Gastroesophageal sphincter (tissue), 4 donors: ENCODE measurements at places on chromosomes 16 and 17.

DNA sequence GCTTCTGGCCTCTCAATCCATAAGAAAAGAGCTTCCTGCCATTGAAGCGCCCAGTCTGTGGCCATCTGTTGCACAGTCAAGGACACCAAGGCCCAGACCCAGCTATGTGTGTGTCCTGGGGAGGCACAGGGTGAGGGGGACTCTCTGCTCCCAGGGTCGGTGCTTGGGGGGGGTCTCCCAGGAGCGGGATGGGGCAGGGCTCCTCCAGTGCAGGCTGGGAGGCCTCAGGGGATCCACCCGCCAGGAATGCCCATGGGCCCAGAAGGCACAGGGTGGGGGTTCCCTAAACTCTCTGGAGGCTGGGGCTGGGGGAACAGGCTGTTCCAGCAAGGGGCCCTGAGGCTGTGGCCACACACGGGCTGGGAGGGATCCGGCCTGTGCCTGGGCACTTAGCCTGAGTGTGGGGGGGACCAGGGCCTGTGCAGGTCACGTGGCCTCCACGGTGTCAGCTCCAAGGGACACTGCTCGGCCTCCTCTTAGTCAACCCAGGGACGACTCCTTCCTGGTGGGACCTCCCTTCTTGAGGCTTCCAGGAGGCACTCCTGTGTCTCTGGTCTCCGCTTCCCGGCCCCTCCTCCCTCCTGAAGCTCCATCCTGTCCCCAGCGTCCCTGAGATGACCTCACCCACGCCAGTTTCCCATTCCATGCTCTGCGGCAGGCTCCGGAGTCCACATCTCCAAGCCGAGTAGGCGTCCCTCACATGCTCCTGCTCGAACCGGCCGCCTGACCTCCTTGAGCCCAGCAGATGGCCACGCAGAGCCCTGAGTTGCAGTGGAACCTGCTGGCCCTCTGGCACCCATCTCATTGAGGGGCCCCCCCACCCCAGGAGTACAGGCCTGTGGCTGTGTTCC lies 23.1 kb upstream of the BAHCC1 start:
- peak; percentile 68 for ATAC-seq

DNA sequence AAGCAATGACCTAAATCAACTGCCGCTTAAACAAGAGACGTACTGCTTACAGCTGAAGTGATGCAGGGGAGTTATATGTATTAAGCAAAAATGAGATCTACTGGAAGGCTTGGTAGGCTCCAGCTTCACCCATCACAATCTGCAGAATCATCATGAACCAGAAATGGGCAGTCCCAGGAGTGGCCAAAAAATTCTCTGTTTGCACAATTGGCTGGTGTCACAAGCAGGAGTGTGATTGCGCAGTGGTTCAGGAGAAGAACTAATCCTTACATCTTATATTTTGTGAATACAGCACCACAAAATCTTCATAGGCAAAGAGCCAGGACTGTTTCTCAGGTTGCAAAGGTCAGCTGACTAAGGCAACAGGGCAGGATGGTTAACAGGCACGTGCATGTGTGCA lies 75.9 kb downstream of the CES1 start:
- no peak for ATAC-seq

- no peak for ATAC-seq
Observed at GRCh38 chr17:81212365-81212764, 10.4 kb downstream of the CEP131 start.

GRCh38 chr17:47700471-47701449 lies 6.8 kb downstream of the TBKBP1 start:
- ATAC-seq, result no peak

- no peak for ATAC-seq
Observed at GRCh38 chr16:13041646-13042290, 140.4 kb downstream of the SHISA9 start.

DNA sequence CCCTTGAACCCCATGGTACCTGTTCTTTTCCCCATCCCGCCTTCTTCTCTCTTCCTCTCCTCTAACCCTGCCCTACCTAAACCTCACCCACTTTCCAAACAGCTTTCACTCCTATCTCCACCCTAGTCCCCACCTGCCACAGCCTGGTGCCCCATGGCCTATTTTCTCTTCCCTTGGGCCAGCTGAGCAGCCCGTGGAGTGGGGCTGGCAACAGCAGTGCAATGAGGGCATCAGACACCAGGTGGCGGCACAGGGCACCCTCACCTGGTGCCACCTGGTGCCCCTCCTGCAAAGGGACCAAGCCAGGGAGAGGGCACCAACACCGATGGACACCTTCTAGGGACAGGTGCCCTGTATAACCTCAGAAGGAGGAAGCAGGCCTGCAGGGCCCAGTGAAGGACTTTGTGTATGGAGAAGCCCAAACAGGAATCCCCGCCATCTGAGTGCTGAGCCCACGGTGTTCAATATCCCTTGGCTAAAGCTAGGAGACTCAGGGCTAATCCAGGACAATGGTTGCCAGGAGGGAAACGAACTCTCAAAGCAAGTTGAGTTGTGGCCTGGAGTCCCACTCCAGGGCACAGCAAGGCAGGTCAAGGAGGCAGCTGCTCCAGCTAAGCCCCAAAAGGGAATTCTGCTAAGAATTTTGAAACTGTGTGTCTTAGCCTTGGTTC lies 4.0 kb upstream of the ABCC3 start:
- ATAC-seq, result no peak

GRCh38 chr16:87471278-87472141 lies 21.3 kb downstream of the ZCCHC14 start:
- ATAC-seq, result no peak

- no peak for ATAC-seq
Observed at GRCh38 chr17:14323522-14323981, 22.7 kb downstream of the HS3ST3B1 start.

DNA sequence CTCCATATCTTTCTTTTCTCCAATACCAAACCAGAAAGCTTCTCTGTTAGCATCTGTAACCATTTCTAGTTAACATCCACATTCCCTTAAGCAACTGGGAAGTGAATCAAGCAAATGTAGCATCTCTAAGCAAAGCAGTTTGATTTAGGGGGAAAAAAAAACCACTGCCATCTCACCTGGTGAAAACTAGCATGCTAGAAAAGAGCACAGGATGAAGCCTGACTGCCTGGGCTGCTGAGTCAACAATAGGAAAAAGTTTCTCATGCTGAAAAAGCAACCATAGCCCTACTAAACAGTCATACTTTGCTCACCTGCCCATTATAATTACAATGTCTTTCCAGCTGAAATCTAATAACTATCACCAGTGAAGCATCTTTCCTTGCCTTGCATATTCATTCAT lies 139.3 kb downstream of the ANKFN1 start:
- ATAC-seq, result no peak

GRCh38 chr16:85905110-85906095 lies 6.4 kb downstream of the IRF8 start:
- no peak for ATAC-seq

GRCh38 chr16:56874800-56875199 lies 9.8 kb downstream of the SLC12A3 start:
- no peak for ATAC-seq

GRCh38 chr16:31183432-31184428 lies 3.8 kb downstream of the FUS start:
- no peak for ATAC-seq

DNA sequence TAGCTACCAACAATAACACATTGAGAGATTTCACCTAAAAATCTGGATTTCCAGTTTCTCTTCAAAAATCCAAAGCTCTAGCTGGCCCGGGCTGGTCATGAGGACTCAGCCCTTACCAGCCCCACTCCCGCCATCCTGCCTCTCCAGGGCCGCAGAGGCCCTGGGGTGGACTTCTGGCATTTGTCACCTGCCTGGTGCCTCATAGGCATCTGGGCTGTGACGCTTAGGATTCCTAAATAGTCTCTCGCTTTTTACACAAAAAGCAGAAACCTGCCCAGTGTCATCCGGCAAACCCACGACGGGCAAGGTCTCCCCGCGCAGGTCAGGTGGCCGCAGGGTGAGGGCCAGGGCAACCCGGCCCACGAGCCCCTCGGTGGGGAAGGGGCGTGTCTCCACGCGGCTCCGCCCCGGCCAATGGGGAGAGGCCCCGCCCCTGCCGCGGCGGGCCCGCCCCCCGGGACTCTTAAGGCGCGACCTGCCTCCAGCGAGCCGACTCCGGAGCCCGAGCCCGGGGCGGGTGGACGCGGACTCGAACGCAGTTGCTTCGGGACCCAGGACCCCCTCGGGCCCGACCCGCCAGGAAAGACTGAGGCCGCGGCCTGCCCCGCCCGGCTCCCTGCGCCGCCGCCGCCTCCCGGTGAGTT lies at the start of gene VASN:
TSS of gene VASN (plus strand) at position 492 of the 644 bp plus-strand sequence. CDS start 9,030 bp downstream, outside the sequence.
- peak; percentile 76 for ATAC-seq

DNA sequence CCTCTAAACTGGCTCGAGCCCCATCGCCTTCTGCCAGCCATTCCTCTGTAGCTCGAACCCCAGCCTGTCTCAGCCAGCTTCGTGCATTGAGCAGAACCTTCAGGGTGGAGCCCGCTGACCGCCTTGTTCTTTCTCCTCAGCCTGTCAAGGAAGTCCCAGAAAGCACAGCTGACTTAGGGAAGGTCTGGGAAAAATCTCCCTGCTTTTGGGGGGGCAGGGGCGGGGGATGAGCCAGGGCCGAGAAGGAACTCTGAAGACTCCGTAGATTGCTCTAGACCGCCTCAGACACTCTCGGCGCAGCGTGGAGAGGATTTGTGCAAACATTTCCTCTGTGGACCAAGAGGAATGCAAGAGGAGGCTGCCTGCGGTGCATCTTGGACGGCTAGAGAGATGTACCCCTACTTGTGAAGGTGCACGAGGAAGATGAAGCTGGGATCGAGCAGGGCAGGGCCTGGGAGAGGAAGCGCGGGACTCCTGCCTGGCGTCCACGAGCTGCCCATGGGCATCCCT lies at the start of gene GLP2R:
TSS of gene GLP2R (plus strand) at position 284 of the 510 bp plus-strand sequence. CDS start at position 424, 140 bp downstream.
- ATAC-seq, result no peak

DNA sequence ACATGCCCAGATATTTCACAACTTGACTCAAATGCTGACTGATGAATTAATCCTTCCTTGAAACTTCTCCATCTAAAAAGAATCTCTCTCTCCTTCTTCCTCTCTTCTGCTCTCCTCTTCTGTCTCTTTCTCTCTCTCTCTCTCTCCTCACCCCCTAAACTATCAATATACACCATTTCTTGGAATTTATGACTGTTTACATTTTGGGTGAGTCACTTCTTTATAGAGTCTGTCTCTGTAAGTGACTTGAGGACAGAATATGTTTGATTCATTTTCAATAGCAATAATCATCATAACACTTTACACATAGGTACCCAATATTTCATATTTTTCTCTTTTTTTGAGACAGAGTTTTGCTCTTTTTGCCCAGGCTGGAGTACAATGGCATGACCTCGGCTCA lies 15.3 kb downstream of the OR3A1 start:
- no peak for ATAC-seq

GRCh38 chr16:12536412-12536746 lies 267.3 kb downstream of the CPPED1 start:
- ATAC-seq, result no peak

GRCh38 chr17:32318071-32318470 lies 23.9 kb downstream of the C17orf75 start:
- ATAC-seq, result no peak

DNA sequence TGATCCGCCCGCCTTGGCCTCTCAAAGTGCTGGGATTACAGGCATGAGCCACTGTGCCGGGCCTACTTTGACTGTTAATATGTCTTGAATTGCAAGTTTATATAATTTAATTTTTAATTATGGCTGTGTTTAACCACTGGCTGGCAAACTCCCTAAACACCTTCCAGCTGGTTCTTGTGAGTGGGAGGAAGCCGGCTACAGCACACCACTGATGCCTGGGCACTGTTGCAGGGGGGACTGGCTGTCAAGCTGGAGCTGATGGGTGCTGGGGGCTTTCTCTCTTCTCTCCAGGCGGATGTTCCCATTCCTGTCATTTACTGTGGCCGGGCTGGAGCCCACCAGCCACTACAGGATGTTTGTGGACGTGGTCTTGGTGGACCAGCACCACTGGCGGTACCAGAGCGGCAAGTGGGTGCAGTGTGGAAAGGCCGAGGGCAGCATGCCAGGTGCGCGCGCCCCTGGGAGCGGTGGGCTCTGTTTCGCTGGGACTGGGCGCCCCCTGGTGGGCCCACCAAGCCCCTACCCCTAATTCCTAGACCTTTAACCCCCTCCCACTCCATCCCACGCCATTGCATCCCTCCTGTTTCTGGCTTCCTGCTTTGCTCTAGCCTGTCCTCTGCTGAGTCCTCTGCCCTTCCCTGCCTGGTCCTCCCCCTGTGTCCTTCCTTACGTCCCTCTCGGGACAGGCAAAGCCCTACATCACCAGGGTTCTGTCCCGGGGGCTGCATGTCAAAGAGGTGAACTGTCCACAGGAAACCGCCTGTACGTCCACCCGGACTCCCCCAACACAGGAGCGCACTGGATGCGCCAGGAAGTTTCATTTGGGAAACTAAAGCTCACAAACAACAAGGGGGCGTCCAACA lies 9.5 kb downstream of the TBX21 start:
- no peak for ATAC-seq

GRCh38 chr16:85090873-85091521 lies 21.3 kb downstream of the CIBAR2 start:
- ATAC-seq, result no peak

DNA sequence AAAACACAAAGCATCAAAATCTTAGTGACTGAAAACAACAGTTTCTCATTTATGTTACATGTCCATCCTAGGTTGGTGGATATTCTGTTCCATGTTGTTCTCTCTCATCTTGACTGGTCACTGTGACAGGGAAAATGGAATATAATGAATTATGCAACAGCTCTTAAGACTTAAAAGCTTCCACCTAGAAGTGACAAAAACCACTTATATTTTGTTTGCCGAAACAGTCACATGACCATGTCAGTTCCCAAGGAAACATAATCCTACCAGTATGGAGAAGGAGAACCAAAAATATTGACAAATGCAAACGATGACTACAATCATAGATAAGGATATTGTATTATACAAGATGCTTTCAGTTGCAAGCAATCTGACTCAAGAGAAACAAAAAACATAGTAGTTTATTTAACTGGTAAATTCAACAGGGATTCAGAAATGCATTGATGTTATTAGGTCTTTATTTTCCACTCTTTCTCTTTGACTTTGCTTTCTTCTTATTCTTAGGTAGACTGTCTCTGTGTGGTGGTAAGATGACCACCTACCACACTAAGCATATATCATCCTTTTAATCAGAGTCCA lies 103.8 kb downstream of the SSH2 start:
- no peak for ATAC-seq

- no peak for ATAC-seq
Observed at GRCh38 chr17:13283606-13284005, 265.8 kb upstream of the ELAC2 start.

DNA sequence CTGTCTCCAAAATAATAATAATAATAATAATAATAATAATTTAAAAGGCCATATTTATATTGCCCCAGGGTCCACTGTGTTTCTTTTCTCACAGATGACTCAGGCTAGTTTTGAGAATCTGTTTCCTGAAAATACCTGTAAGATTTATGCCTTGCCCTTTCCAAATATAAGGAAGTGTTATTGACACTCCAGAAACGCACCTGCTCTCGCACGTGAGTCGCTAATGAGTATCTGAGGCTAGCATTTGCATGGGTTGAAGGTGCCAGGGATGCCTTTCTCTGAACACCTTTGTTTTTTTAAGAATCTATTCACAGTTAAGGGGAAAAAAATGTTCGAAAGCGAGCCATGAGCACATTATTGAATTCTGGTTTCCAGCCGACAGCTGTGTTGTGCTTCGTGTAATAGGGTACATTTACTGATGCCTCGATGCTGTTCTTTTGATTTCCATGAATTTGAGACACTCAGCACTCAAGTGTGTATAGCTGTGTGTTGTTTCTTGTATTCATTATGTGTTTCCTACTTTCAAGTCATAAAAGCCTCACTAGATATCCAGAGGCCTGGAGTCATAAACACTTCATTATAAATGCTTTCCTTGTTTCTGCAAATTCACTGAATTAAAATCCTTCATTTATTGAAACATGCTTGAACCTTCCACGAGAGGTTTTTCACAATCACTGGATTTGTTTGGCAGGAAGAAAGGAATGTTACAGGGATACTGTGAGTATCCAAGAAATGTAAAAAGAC lies 45.0 kb upstream of the NOL11 start:
- no peak for ATAC-seq

GRCh38 chr16:72099377-72099818 lies 5.8 kb downstream of the DHX38 start:
- ATAC-seq, result no peak
